ENCODE measurements at places on chromosomes 16 and 17.

DNA sequence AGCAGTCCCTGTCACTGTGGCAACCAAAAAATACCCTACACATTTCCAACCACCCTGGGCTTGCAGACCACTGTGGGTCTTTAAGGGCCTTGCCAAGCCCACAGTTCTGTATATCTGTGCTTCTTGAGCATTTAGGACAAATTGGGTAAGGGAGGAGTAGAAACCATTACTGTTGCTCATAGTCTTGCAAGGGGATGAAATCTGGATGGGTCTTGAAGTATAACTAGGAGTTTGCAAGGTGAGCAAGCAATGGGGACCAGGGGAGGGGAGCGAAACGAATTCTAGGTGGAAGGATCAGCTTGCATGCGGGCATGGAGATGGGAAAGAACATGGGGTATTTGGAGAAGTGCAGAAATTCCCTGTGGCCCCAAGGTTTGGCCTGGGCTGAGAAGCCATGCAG is 202.9 kb downstream of the RAB11FIP4 start:
- no peak for DNase-seq

DNA sequence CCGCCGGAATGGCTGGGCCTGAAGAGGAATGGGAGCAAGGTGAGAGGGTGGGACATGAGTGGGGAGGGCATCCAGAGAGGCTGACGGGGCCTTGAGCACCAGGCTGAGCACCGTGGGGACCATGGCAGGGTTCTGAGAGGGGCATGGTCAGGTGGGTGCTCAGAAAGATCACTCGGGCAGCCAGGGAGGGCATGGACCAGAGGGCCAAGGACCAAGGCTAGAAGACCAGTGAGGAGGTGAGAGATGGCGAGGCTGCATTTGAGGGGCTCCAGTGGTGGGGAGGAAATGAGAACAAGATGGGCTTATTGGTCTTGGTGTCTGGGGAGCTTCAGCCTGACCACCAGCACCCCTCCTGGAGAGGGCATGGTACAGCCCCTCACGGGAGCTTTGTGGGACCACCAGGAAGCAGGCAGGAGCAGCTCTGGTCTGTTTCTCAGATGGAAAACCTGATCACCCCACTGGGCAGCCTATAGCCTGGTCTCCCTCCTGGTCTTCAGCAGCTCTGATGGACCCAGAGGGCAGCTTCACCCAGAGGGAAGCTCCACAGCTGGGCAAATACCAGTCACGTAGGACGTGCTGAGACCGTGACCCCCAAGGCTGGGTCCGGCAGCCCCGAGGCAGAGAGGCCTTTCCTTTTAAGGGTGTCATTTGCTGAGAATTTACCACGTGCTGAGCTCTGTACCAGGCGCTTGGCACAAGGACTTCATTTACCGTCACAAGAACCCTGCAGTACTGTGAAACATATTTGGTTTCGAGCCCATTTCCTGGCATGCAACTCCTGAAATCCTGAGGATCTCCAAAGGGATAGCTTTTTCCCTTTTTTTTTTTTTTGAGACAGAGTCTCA is 11.4 kb upstream of the NCBP3 start:
- DNase-seq = no peak

DNA sequence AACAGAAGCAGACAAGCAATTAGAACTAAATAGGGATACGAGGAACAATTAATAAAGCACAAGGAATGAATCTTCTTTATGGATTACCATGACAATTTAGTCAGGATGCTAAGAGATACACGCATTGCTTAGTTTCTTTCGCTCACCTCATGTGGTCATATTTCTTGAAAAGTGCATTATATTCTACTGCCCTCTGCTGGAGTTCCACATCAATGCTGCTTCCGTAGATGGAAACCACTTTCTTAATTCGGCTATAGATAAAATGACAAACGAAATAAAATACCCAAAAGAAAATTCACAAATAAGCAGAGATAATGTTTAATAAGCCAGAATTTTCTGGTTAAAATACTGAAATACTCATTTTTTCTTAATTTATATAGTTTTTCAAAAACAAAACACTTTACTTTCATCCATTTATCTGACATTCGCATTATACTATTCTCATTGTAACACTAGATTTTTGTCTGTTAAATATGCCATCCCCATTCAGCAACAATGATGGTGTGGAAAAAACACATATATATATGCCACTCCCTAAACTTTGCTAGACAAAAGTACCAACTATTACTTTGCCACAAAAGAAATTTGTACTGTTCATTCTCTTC is 22.0 kb upstream of the PHLPP2 start:
- peak; percentile 16 for DNase-seq

- no peak for DNase-seq
Observed at GRCh38 chr16:24180451-24180850, 75.7 kb upstream of the CACNG3 start.

- DNase-seq = no peak
Observed at GRCh38 chr16:24075931-24076716, 180.0 kb upstream of the CACNG3 start.

DNA sequence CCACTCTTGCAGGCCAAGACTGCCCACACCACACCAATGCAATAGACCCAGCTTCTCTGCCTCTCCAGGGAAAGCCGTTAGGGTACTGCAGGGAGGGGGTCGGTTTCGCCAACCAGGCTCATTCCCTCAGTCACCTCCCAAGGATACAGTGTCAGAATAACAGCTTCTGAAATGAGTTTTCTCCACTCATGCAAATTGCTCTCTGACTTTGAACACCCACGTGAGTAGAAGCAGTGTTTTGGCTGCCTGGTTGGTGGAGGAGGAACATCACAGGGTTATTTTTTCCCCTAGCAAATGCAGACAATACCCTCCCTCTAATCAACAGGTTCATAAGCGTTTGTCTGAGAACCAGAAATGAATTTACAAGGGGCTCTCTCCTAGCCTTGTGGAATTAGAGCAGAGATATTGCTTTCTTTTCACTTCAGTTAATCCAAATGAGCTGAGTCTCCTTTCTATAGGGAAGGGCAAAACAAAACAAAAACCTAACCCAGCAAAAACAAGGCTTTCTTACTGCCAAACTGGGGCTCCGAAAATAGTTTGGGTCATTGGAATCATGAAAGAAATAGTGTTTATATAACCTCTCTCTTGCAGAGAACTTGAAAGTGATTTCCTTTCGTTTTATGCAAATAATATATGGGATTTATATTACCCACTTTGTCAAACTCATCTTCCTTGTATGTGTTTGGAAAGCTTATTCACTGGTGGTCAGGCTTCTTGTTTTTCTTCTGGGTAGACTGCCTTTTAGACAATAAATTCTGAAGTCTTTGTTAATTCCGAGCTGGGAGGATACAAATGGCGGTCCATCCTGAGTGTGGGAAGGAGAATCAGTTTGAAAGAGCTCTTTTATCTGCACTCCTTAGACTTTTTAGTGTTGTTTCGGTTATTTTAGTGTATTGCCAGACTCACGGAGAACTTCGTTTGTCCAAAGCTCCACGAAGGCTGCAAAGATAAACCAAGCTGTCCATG is 229.9 kb downstream of the MSI2 start:
- DNase-seq = no peak

- DNase-seq = no peak
Observed at GRCh38 chr17:17814162-17815061, 22.4 kb downstream of the SREBF1 start.

DNA sequence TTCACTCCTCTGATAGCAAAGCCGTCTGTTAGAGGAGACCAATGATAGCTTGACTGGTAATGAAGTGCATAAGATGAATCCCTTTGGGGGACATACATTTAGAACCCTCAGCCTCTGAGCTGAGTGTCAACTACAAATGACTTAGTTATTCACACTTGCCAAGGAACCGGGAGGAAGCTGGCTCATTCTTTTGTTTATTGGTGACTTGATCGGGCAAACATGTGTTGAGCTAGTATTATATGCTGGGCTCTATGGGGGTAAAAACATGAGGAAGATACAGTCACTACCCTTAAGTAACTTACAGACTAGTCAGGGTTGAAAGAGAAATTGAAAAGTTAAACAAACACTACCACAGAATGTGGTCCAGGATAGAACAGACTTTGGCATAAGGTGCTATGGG is 3.0 kb downstream of the CCL16 start:
- DNase-seq = no peak

DNA sequence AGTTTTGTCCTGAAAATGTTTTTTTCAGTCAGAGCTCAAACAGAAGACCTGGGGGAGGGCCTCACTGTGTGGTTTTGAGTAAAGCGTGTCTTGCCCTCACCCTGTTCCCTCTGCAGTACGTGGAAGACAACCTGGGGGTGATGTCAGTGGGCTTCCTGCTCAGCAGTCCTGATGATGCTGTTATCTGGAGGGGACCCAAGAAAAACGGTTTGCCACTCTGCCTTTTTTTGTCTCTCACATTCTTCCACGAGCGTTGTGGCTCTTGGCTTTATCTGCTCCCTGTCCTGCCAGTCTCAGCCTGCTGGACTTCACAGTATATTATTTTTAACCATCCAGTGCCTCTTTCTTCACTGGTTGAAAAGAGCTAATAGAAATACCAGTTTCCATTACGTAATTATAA is 12.9 kb downstream of the NUBP1 start:
- DNase-seq = no peak

DNA sequence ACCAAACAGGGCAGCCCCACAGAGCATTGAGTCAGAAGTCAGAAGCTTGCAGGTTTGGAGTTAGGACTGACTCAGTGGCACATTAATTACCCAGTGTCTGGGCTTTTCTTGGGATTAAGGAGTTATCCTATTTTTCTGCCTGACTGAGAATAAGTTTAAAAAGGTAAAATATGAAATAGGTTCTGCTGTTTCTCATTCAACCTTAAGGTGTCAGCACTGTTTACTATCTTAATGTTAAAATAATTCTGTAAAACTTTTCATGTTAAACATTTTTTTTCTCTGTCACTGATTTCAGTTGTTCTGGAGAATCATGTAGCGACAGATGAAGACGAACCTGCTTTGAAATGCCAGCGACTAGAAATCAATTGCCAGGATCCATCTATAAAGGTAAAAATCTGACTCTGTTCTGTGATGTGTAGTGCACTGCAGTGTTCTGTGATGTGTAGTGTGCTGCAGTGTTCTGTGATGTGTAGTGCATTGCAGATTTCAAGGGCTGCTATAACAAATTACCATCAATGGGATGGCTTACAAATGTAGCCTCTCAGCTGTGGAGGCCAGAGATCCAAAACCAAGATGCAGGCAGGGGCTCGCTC is 128.0 kb downstream of the LAT start:
- no peak for DNase-seq

- peak; percentile 18 for DNase-seq
Observed at GRCh38 chr17:75504347-75505151, 10.8 kb downstream of the CASKIN2 start.

DNA sequence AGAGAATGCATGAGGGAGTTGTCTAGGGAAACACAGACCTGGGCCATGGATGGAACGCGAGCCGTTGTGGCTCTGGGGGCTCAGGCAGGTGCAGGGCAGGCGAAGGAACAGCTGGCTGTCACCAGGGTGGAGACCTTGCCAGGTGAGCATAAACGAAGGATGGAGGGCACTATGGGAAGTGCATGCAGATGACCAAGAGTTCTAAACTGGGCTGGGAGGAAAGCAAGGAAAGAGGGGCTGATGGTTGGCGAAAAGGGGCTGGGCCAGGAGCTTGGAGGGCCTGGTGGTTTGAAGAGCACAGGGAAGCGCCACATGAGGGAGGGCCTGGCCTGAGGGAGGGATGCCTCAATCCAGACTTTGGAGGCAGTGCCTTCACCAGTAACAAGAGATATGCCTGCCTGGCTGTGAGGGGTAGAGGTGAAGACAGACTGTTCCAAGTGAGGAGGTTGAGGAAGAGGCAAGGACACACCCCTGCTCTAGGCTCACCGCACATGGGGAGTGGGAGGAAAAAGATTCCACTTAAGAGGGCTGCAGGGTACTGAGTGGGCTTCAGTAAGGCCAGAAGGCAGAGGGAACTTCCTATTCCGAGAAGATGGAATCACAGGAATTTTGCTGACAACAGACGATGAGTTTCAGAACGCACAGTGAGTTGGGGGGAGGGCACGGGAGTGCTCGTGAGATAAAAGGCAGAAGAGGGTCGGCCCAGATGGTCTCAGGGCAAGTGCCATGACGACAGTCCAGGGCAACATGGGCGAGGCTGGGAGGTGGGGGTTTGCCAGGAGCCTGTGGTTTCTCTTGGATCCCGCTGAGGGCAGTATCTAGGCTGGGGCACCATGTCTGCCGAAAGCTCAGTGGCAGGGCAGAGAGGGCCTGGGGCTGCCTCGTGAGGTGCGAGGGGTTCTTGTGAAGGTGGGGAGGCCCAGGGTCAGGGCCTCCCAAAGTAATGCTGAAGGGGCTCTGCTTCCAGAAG is 20.6 kb downstream of the B9D1 start:
- no peak for DNase-seq

Data from effector CD4-positive, alpha-beta T cell (primary cell).